ENCODE measurements at places on chromosomes 11 and 22.

- DNase-seq, result no peak
These were observed 11.8 kb downstream of the RCOR2 start for GRCh38 chr11:63905179-63905578.

DNA sequence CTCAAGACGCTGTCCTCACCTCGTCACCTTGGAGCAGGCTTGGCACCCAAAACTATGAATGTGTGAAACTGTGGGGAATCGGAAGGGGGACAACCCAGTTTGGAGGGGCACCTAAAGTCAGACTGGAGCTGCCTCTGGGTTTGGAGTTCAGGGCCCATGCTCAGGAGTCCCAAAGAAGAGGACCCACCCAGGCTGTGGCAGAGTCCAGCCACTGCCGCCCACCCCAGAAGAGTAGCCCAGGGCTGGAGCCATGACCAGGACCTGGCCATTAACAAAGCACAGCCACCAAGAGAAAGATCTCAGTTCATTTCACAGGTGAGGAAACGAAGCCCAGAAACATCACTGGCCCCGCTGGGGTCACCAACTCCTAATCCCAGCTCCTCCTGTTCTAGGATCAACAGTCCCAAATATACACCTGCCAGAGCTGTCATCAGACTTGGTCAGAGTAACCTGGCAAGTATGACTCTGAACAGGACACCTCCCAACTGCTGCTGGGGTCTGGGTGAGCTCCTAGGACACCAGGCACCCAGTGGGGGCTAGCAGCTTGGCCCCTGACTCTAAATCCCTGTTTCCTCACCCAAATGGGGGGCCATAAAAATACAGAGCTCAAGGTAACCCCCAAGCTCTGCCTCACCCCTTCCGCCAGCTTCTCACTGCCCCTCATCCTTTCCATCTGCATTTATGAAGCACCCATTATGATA lies 2.7 kb downstream of the RAB3IL1 start:
- DNase-seq, result no peak

GRCh38 chr11:68266936-68267880 lies 4.6 kb downstream of the C11orf24 start:
- DNase-seq, result no peak

DNA sequence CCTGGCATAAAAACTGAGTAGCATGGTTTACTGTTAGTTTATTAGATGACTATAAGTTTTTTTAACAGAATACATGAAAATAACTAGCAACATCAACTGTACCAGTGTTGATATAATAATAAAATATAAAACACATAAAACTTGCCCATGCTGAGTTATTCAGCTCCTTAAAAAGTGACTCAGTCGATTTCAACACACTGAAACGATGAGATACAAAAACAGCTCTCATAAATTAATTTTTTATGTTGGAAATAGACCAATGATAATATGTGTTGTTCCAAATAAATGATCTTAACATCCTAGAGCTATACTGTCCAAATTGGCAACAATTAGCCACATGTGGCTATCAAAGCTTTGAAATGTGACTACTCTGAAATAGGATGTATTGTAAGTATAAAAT lies 15.9 kb downstream of the PDGFD start:
- no peak for DNase-seq

Data from AG04450 (cell line).